ENCODE measurements at places on chromosomes 12 and 14.
A peak's percentile ranks its signal among the peaks of the same experiment; 100 is the strongest.

GRCh38 chr12:26056335-26056734 lies 68.5 kb downstream of the BHLHE41 start:
- DNase-seq, result no peak

- no peak for DNase-seq
These were observed 23.1 kb downstream of the AEBP2 start for GRCh38 chr12:19462406-19462805.

DNA sequence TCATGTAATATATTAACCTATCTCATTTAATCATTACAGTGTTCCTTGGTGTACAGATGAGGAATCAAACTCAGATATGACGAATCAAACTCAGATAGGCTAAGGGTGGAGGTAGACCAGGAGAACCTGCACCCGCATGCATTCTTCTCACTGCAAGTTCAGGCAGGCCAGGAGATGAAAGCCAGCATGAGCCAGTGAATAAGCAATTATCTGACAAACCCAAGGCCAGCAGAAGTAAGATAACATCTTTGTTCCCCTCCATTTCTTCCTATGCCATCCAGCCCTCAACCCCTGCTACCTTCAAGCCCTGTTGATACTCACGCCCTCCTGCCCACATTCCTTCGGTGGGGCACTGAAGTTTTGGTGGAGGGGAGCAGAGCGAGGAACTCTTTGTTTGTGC lies 152.2 kb downstream of the ETV6 start:
- no peak for DNase-seq

DNA sequence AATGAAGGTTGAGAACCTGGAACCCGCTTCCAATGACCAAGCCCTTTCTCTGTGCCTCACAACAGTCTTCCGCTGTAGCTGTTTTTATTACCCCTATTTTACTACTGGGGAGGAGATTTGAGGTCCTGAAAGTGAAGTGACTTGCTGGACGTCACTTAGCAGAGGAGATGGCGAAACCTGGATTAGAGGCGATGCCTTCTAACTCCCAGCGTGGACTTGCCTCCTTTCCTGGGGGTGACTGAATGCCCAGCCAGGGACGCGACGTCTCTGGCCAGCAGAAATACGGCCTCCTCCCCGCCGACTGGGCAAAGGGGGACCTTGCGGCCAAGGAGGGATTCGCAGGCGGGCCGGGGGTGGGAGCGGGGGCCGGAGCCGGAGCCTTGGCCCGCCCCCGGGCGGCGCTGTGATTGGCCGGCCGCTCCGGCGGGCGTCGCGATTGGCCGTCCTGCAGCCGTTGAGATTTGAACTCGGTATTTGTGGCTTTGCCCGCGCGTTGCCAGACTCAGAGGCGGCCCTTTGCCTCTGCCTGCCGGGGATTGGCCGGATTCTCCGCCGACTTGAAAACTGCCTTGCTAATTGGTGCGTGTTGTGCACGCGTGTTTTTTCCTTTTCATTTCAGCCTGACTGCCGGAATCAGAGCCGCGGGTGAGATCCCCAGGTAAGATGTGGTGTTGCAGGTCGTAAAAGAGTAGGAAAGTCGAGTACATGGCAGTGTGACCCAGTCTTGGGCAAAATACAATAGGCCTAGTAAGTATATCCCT lies at the start of gene NCAPD2:
NCAPD2 (plus strand) TSS at position 606 of the 761 bp plus-strand sequence. CDS start 997 bp downstream, outside the sequence.
- DNase-seq, result peak; percentile 82

DNA sequence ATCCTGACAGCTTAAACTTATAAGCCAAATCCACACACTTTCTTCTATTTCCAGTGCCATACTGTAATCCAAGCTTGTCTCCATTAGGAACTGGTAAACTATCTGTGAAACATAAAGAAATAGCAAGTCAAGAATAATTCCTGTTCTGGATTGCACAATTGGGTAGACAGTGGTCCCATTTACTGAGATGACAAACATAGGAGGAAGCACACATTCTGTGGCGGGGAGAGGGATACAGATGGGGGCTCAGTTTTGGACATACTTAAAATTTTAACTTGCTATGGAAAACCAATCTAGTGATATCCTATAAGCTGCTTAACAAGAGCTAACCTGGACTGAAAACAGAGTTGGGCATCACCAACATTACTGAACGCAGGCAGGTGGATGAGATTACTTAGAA lies 16.3 kb downstream of the MAP4K5 start:
- no peak for DNase-seq

DNA sequence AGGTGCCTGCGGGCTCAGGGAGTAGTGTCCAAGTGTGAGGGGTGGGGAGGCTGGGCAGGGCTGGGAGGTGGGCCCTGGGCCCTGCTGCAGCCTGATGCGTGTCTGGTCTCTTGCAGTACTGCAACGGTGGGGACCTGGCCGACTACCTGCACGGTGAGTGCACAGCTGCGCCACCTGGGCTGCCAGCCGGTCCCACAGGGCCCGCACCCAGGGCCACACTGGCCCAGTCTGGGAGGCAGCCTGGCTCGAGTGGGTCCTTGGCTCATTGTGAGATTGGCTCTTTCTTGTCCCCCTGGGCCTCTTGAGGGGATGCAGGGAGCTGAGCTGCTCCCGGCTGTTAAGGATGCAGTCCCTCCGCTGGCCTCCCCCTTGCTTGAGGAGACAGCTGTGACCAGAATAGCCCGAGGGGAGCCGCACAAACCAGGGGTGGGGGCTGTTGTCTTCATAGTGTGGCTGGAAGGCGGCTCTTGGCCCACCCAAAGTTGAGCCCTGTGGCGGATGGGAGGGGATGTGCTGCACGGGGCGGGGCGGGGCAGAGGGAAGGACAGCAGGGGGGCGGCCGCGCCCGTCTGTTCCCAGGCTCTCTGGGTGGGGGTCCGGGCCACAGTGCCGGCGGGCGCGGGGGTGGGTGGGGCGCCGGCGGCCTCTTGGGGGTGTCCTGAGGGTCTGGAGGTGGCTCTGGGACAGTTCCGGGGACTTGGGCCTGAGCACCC lies 13.1 kb downstream of the ULK1 start:
- DNase-seq, result no peak

DNA sequence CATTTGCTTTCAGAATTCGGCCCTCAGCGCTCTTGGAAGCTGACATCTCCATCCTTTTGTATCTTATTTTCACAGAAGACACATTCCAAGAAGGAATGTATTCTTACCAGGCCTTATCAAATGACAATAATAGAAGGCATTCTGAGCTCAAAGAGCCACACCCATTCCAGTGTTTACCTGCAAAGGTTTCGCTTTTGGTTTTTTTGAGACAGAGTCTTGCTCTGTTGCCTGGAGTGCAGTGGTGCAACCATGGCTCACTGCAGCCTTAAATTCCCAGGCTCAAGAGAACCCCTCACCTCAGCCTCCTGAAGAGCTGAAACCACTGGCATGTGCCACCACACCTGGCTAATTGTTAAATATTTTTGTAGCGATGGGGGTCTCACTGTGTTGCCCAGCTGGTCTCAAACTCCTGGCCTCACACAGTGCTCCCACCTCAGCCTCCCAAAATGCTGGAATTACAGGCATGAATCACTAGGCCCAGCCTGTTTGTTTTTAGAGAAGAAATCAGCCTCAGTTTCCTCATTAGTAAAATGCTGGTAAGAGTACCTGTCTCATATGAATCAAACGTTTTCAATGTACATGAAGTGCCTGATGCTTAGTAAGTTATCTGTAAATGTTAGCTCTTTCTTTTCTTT lies 69.2 kb downstream of the SLC6A12 start:
- DNase-seq, result no peak

DNA sequence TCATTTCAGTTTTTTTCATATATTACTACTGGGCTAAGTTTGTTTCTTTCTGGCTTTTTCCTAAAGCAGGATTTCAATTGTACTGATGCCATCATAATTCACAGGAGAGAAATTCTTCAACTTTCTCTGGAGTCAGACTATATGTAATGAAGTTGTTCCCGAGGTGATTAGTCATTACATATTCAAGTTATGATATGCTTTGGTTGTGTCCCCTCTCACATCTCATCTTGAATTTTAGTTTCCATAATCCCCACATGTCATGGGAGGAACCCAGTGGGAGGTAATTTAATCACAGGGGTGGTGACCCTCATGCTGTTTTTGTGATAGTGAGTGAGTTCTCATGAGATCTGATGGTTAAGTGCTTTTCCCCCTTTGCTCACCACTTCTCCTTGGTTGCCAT lies 227.5 kb upstream of the LRIG3 start:
- DNase-seq, result no peak

GRCh38 chr14:93956514-93957332 lies 19.6 kb downstream of the ASB2 start:
- DNase-seq, result no peak

DNA sequence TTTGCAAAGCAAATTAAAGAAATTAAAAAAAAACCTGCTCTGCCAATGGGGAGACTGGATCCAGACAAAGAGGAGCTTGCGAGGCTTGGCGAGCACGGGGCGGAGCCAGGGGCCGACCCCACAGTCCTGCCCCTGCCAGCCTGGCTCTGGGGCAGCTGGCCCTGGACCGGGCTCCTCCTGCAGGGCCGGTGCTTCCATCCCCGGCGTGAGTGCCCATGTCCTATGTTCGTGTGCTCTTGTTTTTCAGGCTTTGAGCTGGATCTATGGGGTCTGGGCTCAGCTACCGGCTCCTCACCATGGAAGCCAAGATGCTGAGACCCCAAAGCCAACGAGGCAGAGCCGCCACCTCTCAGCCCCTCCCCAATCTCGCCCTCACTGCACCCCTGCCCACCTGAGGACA lies 176.8 kb downstream of the KIF26A start:
- no peak for DNase-seq

DNA sequence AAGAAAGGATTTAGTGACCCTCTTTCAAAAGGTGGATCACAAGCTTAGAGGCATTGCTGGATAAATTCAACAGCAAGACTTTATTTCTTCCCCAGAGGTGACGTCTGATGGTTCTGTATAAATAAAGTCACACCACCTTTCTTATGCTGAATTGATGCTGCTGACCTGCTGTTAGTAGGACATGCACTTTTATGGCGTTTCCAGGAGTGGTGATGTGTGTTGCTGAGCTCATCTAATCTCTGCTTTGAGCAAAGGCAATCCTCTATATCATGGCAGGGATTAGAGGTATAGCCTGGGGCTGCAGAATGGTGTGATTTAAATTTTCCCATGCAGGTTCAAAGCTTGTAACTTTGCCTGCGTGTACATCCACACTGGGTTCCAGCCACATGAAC lies 94.9 kb downstream of the ETV6 start:
- DNase-seq, result no peak

DNA sequence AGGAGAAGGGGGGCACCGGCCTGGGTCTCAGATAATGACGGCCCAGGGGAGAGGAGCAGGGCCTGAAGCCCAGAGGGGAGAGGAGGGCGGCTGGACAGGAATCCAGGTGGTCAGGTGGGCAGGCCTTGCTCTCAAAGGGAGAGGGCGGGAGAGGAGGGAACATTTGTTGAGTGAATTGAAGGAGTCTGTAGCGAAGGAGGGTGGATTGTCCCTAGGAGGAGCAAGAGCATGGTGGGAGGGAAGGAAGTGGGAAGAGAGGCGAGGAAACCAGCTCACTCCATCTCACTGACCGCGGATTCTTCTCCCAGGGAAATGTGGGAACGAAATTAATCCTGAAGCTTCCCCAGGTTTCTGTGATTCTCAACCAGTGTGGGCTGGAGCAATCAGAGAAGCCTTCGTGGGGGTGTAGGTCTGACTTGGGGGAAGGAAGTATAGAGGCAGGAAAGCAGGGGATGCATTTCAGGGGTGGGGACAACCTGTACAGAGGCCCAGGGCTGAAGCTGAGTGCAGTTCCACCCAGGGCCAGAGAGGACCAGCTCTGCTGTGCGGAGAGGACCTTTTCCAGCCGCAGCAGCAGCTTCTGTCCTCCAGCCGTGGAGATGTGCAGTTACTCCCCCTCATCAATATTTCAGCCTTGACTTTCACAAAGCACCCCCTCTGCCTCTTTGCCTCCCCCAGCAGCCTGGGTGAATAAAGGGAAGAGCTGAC lies 100.9 kb downstream of the CHST11 start:
- no peak for DNase-seq

- no peak for DNase-seq
These were observed 73.8 kb downstream of the KIAA0586 start for GRCh38 chr14:58501214-58501816.

- no peak for DNase-seq
These were observed 341.0 kb upstream of the FKBP4 start for GRCh38 chr12:2453761-2454090.

GRCh38 chr14:95098984-95099599 lies 58.2 kb downstream of the DICER1 start:
- DNase-seq, result no peak

- no peak for DNase-seq
These were observed 24.0 kb downstream of the KLRK1 start for GRCh38 chr12:10365696-10366405.

DNA sequence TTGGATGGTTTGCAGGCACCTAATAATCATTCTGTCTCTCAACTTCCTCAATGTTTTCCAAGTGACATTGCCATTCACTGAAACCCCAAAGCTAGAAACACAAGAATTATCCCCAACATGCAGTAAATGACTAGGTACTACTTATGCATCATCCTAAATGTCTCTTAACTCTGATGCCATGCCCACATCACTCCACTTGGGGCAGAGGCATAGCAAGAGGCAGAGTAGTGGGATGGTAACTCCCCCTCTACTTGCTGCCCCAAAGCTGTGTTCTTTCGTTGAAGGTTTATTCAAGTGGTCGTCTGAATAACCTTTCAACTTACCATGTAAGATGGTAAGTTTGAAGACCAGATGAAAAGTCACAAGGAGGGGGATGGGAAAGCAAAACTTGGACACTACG lies 77.9 kb upstream of the SOX5 start:
- DNase-seq, result no peak

- no peak for DNase-seq
These were observed 10.5 kb downstream of the FMNL3 start for GRCh38 chr12:49696723-49697122.

GRCh38 chr14:75188520-75189268 lies 12.3 kb upstream of the TMED10 start:
- DNase-seq, result no peak

- DNase-seq, result no peak
These were observed 179.6 kb upstream of the NUDT4 start for GRCh38 chr12:93198086-93198485.

DNA sequence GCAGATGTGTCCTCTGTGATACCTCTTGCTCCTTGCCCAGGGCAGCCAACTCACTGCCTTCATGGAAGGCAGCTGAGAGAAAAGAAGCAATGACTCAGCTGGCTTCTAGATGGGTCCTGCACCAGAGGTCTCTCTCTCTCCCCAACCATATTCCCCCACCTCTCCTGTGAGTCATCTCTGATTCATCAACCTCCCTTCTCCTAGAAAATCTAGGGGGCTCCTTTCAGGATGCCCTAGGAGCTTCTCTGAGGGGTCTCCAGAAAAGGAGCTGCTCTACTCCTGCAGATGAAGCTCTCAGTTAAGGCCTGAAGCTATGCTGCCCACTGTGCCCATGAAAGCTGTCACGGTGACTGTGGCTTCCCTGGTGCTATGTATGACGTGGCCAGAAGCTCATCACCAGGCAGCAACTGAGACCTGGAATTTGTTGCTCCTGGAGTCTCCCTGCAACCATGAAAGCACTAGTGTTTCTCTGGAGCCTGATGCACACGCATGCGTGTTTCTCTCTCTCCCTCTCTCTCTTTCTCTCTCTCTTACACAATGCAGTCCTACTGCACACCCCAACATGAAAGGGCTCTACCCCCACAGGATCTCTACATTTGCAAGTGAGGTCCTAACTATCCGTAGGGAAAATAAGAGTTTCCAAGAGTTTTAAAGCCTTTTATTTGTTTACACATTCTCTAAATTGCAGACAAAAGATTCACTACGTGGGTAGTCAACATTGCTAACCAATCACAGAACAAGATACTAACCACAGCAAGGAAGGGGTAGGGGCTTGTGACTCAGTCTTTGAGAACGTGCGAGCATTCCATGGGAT lies 285.3 kb downstream of the DPF3 start:
- DNase-seq, result no peak

- DNase-seq, result no peak
These were observed 35.4 kb downstream of the RAD52 start for GRCh38 chr12:913919-914698.

- DNase-seq, result no peak
These were observed 96.1 kb downstream of the PLXNC1 start for GRCh38 chr12:94244165-94245133.

Data from esophagus squamous epithelium (tissue), 5 donors.